ENCODE measurements at places on chromosomes 2 and 18. TPM values are rescaled to one million over a fixed set of nuclear protein-coding genes. Genes with fewer than 3 reads are reported as not detected.

- H3K27ac ChIP-seq = no peak overlapping the region
- no peak overlapping the region for H3K4me3 ChIP-seq
- DNase-seq = no peak
- no peaks in the 10 kb centered on the region for H3K27me3 ChIP-seq
- no peaks in the 10 kb centered on the region for H3K4me1 ChIP-seq
Observed at GRCh38 chr2:75964646-75965045, 253.9 kb upstream of the GCFC2 start.

The ARMC9 gene
- 10.1 TPM for total RNA-seq

- no peaks in the 10 kb centered on the region for H3K27me3 ChIP-seq
- no peak for DNase-seq
- H3K4me3 ChIP-seq = no peak overlapping the region
- H3K4me1 ChIP-seq = no peaks in the 10 kb centered on the region
- H3K27ac ChIP-seq = no peak overlapping the region
- H3K36me3 ChIP-seq = no peaks in the 10 kb centered on the region
Observed at GRCh38 chr18:68533641-68534040, 181.3 kb downstream of the TMX3 start.

GRCh38 chr2:33505966-33506365 lies 29.5 kb downstream of the RASGRP3 start:
- H3K27ac ChIP-seq = peak overlapping the region; percentile 1
- no peak overlapping the region for H3K4me3 ChIP-seq
- H3K27me3 ChIP-seq = no peaks in the 10 kb centered on the region
- H3K36me3 ChIP-seq = no peaks in the 10 kb centered on the region
- DNase-seq = no peak
- no peaks in the 10 kb centered on the region for H3K4me1 ChIP-seq

DNA sequence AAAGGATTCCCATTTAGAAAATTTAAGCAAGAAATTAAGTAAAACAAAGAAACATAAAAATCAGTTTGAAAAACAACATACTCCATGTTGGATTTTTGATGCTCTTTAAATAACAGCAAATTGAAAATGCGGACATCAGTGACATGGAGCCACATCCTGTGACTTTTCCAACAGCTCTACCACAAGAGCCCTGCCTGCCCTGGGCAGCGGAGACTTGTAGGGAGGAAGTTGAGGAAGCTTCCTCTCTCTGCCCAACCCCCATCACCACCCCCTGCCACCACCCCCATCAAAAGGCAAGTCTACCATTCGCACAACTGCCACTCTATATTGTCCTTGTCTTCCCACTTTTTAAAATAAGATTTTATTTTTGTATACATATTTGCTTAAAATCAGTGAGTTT lies 32.8 kb upstream of the DAPL1 start:
- no peaks in the 10 kb centered on the region for H3K36me3 ChIP-seq
- H3K4me1 ChIP-seq = peaks cover 15% of the 10 kb centered on the region
- H3K4me3 ChIP-seq = no peak overlapping the region

- no peaks in the 10 kb centered on the region for H3K27me3 ChIP-seq
- H3K36me3 ChIP-seq = no peaks in the 10 kb centered on the region
- DNase-seq = no peak
Observed at GRCh38 chr2:100009743-100010142, 132.6 kb downstream of the AFF3 start.

DNA sequence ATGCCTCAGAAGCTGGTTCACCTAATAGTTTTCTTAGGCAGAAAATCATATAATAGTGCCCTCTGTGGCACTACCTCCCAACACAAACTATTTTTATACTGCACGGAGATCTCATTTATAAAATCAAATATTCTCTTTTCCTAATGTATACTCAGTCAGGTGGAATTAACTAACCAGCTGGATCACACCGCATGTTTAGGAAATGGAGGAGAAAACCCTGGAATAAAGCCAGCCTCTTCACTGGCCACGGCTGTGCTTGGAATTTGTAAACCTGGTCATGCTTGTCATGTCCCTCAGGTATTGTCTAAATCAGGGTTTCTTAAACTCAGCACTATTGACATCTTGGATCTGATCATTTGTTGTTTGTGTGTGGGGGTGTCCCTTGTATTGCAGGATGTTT lies 85.6 kb downstream of the DOCK10 start:
- no peak overlapping the region for H3K27ac ChIP-seq
- peaks cover 18% of the 10 kb centered on the region for H3K4me1 ChIP-seq
- no peaks in the 10 kb centered on the region for H3K36me3 ChIP-seq

The KLHL41 gene
- total RNA-seq = 0.48 TPM

The CUL3 gene
- total RNA-seq = 68.9 TPM
